Globus pallidus (tissue), 1 donor: ENCODE measurements at places on chromosomes 4 and X.
A peak's percentile ranks its signal among the peaks of the same experiment; 100 is the strongest.

GRCh38 chr4:79211490-79211889 lies 114.4 kb downstream of the NAA11 start:
- DNase-seq, result no peak

DNA sequence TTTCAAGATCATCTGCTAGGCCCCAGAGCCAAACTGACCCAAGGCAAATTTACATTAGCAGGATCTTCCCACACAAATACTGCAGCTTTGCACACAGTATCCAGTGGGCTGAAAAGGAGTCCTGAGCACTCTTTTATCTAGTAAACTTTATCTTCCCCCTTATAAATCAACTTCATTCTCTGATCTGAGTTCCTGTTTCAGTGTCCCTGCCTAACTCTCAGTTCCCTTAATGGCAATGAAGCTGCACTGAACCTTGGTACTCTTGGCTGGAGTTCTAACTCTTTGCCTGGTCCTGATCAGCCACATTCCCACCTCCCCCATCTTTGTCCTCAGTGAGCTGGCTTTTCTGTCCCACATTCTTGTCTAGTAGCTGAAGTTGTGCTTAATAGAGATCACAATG lies 37.4 kb downstream of the EDA2R start:
- DNase-seq, result no peak

- DNase-seq, result no peak
These were observed 28.1 kb downstream of the SLC30A9 start for GRCh38 chr4:42018451-42018850.

DNA sequence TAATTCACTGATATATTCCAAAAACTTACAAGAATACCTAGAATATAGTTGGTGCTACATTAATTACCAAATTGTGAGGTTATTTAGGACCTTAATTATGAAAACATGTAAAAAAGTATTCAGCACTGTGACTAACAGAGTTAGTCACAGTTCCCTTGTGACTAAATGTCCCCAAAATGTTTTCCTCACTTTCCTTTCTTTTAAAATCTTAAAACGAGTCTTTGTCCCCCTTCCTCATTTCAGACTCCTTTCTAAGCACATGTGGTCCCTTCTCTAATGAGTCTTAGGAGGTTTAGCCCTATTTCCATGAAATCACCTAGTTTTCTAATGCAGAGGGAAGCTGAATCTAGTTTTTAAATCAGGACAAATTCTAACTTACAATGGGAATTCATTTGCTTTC lies 175.0 kb downstream of the PPP3CA start:
- DNase-seq, result no peak

DNA sequence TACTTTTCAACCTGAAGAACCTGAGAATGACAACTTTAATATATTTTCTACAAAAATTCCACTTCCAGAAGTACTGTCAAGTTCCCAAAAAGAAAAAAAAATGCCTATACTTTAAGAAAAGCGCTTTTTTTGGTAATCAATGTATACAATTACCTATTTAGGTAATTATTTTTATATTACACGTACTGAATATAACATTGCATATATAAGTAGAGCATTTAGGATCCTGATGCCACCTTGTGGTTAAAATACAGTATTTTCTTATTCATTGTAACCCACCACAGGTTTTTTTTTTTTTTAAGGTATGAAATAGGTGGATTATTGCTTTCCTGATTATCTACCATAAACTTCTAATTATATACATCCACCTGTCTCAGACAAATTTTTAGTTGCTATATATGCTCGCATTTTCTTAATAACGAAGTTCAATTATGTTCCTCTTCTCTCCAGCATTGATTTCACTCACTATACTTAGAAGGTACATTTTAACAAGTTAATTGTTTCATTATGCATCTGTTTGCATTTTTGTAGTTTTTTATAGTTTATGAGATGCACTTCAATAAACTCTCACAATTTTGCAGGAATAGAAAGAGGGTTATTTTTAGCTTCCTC lies 5.2 kb downstream of the MAP9 start:
- no peak for DNase-seq

DNA sequence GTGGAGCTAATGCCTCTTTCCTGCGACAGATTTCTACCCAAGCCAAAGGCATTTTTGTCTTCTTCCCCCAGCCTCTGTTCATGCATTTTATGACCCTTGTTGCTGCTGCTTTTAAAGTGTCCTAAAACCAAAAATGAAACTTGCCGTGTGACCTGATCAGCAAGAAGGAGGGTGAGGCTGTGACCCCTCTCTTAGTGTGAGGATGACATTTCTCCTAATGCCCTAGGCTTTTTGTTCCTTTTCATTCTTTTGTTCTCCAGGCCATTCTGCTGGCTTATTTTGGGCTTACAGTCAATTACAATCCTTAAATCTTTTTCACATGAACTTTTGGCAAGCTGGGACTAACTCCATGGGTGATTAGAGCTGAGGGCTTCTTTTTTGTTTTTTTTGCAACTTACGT lies 34.4 kb downstream of the PTTG2 start:
- no peak for DNase-seq

DNA sequence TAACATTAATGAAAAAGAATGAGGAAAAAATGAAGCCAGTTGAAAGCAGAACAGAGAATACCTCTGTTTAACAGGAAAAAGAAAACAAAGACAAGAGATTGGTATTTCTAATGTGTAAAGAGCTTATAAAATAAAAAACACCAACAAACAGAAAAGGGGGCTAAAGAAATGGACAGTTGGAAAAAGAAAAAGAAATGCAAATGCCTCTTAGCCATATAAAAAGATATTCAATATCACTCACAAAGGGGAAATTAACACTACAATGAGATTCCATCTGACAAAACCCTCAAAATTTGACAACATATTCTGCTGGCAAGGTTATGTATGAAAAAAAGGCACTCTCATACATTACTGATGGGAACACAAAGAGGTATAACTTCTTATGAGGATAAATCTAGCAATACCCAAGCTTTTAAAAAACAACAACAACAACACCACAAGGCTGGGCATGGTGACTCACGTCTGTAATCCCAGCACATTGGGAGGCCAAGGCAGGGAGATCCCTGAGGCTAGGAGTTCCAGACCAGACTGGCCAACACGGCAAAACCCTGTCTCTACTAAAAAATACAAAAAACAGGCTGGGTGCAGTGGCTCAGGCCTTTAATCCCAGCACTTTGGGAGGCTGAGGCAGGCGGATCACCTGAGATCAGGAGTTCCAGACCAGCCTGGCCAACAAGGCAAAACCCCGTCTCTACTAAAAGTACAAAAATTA lies 75.8 kb downstream of the FRYL start:
- no peak for DNase-seq

- DNase-seq, result no peak
These were observed 79.4 kb upstream of the ADRA2C start for GRCh38 chr4:3686753-3687152.

DNA sequence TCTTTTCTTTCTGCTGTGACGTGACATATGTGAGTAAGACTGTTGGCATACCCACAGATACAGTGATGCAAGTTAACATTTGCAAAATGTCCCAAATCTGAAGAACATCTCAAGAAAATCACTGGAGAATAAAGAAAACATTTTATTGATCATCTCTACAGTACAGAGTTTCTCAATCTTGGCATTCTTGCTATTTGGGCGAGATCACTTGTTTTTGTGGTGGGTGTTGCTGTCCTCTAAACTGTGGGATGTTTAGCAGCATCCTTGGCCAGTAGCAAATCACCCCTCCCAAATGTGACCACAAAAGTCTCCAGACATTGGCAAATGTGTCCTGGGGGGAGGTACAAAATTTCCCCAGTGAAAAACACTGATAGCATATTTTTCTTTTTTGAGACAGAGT lies 28.8 kb downstream of the AMELX start:
- DNase-seq, result no peak

DNA sequence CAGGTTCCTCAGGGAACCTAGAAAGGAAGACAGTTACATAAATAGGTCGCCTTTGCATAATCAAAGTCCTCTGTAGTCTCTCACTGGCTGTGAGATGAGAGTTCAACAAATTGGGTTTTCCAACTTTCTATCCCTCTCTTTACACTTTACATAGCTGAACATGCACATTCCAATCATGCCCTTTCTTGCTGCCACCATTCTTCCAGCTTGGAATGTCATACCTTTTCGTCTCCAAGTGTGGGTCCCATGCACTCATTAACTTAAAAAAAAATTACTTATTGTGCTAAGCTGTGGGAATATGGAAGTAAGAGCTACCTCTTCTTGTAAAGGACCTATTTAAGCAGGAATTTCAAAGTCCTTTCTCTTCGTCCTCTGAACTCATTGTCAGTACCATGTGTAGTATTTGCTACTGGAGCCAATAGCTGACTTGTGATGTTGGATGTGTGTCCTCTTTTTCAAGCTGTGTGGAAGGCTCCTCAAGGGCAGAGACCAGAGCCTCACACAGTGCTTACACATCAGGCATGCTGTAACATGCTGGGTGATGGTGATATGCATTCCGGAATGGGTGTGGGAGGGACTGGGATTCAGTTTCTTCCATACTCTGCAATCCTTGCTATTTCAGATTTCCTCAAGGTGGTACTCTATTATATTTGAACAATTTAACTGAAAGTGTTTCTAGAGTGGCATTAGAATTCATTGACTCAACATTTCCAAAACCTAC lies 7.1 kb downstream of the ENOPH1 start:
- no peak for DNase-seq

DNA sequence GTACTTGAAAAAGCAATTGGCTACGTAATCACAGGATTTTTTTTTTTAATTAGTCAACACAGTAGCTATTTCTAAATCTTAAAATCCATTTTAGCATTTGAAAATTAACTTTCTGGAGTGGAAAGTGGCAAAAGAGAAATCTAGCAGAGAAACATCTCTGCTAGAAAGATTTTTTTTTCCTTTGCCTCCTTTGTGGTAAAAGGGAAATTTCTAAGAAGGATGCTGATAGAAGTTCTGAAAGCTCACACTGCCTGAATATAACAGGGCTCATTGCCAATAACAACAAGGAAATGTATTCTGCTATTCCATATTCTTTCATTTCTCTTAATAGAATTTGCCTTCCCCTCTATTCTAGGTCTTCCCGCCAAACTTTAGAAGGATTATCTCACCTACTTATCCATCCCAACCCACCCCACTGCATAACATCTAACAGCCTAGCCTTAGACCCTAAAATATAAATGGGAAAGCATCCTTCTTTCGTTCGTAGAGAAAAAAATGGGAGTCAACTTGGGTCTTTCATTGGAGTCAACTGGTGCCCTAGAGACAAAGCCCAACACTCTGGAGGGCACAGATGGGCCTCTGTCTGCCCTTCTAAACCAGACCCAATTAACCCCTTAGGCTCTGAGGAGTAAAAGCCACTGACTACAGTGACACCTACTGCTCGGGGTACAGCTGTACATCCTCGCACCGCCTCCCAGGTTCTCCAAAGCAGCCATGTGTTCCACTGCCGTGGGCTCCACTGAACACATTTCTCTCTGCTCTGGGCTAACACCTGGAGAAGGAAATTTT lies 103.9 kb downstream of the MAML3 start:
- no peak for DNase-seq

DNA sequence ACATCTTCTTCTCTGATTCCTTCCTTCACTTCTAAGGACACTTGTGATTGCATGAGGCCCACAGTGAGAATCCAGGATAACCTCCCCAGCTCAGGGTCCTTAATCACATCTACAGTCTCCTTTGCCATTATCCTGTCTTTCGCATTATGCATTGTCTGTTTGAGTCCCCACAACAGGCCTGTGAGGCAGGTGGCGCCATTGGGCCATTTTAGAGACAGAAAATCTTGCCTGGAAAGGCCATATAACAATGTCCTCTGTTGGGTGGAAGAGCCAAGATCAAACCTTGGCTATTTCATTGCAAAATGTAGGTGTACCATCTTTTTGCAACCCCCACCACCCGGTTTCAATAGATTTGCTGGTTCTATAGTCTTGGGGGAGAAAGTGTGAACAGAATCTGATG lies 11.8 kb upstream of the DCUN1D4 start:
- peak; percentile 68 for DNase-seq

- DNase-seq, result no peak
These were observed 37.6 kb downstream of the SEPTIN11 start for GRCh38 chr4:76987153-76987591.

DNA sequence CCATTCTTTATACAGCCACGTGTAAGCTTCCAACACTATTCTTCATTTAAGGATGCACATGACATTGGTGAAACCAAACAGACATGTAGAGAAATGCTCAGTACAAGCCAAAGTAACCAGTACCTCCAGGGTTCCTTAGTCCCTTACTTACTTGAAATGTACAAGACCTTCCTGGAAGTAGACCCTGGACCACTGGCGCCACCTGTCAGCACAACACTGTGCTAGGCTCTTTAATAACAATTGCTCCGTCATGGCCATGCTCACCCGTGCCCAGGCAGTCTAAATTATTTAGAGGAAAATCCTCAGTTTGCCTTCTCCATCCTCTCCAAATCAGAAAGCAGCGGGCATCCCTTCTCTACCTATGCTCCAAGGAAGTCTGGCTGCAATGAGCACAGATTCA lies 52.7 kb downstream of the ADGRA3 start:
- no peak for DNase-seq

- no peak for DNase-seq
These were observed 158.4 kb downstream of the DCLK2 start for GRCh38 chr4:150236626-150237025.

DNA sequence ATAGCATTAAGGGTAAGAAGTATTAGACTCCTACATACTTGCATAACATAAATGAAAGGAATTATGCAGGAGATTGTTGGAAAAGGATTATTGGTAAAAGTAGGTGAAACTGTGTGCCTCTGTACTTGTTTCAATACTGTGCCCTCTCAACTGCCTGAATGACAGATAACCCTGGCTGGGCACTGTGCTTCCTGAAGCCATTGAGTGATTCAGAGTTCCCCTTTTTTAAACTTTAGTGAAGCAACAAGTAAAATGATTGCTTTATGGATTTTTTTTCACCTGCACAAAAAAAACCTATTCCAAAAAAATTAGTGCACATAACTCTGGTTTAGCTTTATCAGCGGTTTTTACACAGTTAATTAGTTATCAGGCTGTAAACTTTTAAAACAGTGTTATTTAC lies 204.8 kb downstream of the TRAM1L1 start:
- DNase-seq, result no peak

GRCh38 chr4:183288955-183289354 lies 31.1 kb downstream of the CLDN22 start:
- DNase-seq, result no peak

- DNase-seq, result no peak
These were observed 545.7 kb upstream of the PABPC4L start for GRCh38 chr4:134747108-134747805.
